Esophagus mucosa (tissue), 1 donor: ENCODE measurements at places on chromosomes 3 and 15.

DNA sequence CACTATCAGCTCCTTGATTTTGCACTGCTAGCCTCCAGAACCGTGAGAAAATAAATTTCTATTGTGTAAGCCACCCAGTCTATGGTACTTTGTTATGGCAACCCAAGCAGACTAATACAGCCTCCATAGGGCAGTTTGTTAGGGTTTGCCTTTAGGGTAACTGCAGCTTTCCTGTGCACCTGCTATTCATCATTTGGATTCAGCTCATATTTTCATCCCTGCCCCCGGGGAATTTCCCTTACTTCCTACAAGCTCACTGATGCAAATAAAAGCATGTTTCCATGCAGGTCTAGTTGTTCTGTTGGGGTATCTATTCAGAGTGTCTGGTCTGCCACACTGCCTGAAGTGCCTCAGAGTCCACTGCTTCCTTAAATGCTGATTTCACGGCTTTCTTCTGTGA, 48.6 kb upstream of the ATOSA start:
- ATAC-seq, result no peak

DNA sequence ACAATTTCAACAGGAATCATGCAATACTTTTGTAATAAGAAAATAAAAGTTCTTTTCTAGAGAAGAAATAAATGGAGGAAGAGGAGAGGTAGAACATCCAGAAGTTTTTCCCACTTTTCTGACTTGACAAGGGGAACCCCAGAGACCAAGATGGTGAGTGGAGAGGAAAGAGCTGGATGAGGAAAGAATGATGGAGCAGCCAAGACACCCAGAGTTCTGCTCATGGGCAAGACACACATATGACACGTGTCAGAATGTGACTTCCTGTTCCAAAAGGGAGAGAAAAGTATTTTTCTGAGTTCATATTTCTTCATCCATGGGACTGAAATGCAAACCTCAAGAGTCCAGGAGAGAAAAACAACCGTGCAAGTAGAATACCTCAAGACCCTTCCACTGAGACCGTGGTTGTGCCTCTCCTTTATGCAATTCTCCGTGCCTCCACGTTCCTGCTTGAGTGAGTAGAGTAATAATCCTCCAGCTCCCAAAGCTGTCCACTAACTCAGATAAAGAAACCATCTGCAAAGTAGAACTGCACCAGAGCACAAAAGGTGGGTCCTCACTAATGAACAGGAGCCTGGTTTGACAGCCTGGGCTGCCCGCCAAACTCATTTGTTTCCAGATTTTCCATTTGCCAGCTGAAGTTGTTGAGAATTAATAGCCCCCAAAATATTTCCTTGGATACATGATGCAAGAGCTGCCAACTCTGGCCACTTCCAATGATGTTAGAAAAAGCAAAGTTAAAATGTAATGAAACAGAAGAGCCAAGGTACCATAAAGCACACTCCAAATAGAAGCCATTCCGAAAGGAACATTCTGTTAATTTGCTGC, 272.6 kb upstream of the IGF1R start:
- ATAC-seq, result no peak

GRCh38 chr3:171125010-171125409, 98.5 kb upstream of the SLC2A2 start:
- no peak for ATAC-seq

- no peak for ATAC-seq
Measured at GRCh38 chr3:55012091-55012490, 84.2 kb upstream of the LRTM1 start.

DNA sequence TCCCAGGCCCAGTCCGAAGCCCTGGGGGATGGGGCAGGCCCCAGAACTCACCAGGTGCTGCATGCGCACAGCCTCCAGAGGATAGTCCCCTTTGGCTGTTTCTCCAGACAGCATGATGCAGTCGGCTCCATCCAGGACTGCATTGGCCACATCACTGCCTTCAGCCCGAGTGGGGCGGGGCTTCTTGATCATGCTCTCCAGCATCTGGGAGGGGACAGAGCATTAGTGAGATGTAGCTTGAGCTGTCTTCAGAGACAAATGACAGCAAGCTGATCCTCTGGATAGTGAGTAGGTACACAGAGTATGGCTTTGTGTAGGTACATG, 9.1 kb upstream of the GRAMD2A start:
- no peak for ATAC-seq

DNA sequence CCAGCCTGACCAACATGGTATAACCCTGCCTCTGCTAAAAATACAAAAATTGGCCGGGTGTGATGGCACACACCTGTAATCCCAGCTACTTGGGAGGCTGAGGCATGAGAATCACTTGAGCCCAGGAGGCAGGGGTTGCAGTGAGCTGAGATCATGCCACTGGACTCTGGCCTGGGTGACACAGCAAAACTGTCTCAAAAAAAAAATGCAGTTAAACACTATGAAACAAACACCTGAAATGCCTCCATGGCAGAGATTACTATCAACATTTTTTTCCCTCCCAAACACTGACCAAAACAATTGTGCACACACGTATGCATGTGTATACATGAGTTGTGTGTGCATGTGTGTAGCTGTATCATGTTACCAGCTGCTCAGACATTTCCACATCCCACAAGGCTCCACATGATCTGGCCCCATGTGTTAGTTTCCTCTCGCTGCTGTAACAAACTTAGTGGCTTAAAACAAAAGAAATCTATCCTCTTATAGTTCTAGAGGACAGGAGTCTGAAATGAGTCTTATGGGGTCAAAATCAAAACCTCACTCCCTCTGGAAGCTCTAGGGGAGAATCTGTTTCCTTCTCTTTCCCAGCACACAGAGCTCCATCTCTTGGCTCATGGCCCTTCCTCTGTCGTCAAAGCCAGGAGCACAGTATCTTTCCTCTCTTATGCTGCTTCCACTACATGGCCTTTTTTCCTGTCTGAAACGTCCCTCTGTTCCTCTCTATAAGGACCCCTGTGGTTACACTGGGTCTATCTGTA, 34.5 kb downstream of the SLC41A3 start:
- no peak for ATAC-seq

- no peak for ATAC-seq
Measured at GRCh38 chr15:76626611-76627010, 278.5 kb downstream of the SCAPER start.

DNA sequence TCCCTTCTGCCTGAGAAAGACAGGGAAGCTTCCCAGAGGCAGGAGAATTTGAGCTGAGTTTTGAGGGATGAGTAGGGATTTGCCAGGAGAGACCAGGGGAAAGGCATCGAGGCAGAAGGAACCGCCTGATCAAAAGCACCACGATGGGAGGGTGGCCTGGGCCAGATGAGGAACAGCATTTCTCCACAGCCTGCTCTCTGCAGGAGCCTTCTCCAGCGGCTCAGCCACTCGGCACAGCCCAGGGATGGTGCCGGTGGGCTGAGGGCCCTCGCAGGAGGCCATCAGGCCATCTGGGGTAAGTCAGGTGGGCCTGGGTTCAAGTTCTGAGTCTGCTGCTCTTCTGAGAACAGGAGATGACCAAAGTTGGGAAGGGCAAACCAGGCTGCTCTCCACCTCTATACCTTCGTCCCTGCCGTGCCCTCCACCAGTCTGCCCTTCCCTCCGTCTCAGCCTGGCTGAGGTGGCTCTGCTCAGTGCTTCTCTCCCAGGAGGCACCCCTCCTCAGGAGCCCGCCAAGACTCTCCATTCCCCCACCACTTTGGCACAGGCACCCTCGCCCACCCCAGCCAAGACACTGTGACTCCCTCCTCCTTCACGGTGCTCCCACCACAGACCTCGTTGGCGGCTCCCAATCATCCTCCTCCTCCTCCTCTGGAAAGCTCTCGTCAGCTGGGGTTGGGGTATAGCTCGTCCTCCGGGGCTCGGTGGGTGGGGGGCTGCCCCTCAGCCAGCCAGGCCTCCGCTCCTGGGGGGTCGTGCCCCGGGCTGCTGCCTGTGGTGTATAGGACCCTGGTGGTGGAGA, 34.9 kb downstream of the GRIP2 start:
- no peak for ATAC-seq

GRCh38 chr3:112043621-112044201, 9.2 kb downstream of the TMPRSS7 start:
- ATAC-seq, result peak; percentile 78

DNA sequence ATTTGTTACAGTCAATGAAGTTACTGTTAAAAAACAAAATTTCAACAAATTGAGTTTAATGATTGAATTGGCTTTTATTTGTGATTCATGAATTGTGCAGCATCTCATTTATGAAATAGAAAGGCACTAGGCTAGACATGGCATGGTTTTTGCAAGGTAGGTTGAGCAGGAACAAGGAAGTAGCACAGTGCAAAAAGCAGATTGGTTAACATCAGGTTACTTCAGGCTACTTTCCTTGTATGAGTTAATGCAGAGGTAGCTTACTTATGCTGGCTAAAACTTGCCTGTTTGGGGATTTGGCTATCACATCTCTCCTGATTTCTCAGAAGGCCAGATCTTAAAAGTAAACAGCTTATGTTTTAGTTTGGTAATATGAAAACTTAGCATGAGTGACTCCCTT, 23.0 kb upstream of the SV2B start:
- ATAC-seq, result peak; percentile 93

DNA sequence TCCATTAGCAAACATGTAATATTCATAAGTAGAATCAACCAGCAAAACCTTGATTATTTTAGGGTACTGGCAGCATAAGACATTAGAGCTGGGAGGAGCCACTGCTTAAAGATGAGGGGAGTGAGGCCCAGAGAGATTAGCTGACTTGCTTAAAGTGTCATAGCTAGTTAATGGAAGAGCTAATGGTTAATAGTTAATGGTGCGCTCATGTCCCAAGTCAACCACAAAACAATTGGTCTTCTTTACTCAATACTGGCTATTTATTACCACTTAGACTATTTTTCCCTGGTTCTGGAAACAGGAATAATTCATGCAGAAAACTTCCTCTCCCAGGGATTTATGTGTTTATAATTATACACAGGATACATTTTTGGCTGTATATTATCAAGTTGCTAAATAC, 33.1 kb downstream of the EIF4E3 start:
- ATAC-seq, result no peak

- no peak for ATAC-seq
Measured at GRCh38 chr15:86608461-86609205, 529.0 kb downstream of the AGBL1 start.

- ATAC-seq, result no peak
Measured at GRCh38 chr15:38225381-38225780, 27.3 kb upstream of the SPRED1 start.

GRCh38 chr3:32502118-32502945, at the start of gene CMTM6:
Gene CMTM6 (minus strand): TSS chr3:32502852. CDS start chr3:32502745, 107 bp downstream.
- peak; percentile 89 for ATAC-seq

DNA sequence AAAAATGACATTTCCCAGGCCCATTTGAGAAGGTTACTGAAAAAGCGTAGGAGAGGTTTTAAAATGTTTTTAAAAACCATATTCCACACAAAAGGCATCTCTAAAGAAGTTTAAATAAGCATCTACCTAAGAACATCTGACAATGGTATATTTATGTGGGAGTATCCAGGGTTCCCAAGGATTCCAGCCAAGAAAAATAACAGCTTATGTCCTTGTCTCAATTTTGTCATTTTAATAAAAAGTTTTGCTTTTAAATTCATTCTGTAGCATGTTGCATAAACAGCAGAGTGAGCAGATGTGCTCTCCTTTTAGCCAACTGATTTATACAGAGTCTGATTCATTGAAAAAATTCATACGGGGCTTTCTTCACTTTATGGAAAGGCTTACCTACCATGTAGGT, 129.9 kb downstream of the LRRC3B start:
- ATAC-seq, result no peak

DNA sequence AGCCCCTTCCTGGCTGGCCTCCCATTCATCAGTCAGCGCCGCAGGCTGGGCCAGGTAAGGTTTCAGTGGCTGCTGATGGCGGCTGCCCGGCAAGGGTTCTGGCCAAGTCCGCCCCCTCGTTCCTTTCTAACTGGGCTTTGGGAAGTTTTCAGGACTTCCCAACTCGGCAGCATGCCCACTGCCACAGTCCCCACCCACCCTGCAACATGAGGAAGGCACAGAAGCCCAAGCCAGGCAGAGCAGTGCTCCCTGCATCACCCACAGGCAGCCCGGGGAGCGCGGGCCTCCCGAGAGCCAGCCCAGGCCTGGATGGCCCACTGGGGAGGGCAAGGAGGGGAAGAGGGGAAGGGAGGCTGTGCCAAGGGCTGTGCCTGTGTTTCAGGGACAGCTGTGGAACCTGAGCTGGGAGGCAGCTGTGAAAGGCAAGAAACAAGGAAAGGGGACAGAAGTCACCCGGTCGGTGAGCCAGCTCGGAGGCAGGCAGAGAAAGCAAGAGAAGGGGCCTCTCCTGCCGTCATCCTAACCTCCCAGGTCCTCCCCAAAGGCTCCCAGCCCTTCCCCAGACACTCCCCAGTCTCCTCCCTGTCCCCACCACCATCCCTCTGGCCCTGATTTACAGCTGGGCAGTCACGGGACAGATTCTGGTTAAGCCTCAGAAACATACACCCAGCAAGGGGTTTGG, 73.9 kb downstream of the CPN2 start:
- ATAC-seq, result peak; percentile 41

- no peak for ATAC-seq
Measured at GRCh38 chr15:49131403-49131802, 24.0 kb downstream of the COPS2 start.

- no peak for ATAC-seq
Measured at GRCh38 chr15:82044373-82045178, 1.2 kb downstream of the MEX3B start.

- peak; percentile 92 for ATAC-seq
Measured at GRCh38 chr3:127074900-127075360, 92.0 kb downstream of the PLXNA1 start.

GRCh38 chr3:73716418-73716817, 91.7 kb upstream of the PDZRN3 start:
- peak; percentile 79 for ATAC-seq

- peak; percentile 13 for ATAC-seq
Measured at GRCh38 chr3:115146032-115146417, 1.1 kb downstream of the ZBTB20 start.

GRCh38 chr15:74402873-74403587, 30.7 kb downstream of the SEMA7A start:
- ATAC-seq, result peak; percentile 46

DNA sequence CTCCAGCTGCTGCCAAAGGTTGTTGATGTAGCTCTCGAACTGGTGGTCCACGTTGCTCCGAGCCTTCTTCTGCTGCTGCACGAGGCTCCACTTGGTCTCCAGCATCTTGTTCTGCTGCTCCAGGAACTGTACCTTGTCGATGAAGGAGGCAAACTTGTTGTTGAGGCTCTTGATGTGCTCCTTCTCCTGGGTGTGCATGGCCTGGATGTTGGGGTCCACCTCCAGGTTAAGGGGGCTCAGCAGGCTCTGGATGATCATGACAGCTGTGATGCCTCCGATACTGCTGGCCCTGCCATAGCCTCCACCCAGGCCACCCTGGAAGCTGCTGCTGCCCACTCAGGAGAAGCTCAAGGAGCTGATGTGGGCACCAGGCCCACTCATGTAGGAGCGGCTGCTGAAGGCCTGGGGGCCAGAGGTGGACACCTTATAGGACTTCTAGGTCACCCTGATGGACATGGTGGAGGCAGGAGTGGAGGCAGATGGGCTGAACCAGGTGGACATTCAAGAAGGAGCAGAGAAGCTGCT, 14.9 kb upstream of the PSTPIP1 start:
- ATAC-seq, result no peak

- ATAC-seq, result no peak
Measured at GRCh38 chr3:184377374-184377773, 633 bp downstream of the THPO start.
